Activated T-cell treated with anti-CD3 and anti-CD28 coated beads, Interleukin-2, amount 50 U/mL, for 72 hours (primary cell): ENCODE measurements at places on chromosomes 4 and X. TPM values are rescaled to one million over a fixed set of nuclear protein-coding genes. Genes with fewer than 3 reads are reported as not detected.

CSN2 gene
- not detected for total RNA-seq

GRCh38 chr4:138269175-138269574, 27.0 kb upstream of the SLC7A11 start:
- no peak for DNase-seq
- no peaks in the 10 kb centered on the region for H3K4me1 ChIP-seq
- no peak overlapping the region for H3K4me3 ChIP-seq
- no peaks in the 10 kb centered on the region for H3K36me3 ChIP-seq

HSD17B11 gene
- total RNA-seq, result 19.7 TPM

DNA sequence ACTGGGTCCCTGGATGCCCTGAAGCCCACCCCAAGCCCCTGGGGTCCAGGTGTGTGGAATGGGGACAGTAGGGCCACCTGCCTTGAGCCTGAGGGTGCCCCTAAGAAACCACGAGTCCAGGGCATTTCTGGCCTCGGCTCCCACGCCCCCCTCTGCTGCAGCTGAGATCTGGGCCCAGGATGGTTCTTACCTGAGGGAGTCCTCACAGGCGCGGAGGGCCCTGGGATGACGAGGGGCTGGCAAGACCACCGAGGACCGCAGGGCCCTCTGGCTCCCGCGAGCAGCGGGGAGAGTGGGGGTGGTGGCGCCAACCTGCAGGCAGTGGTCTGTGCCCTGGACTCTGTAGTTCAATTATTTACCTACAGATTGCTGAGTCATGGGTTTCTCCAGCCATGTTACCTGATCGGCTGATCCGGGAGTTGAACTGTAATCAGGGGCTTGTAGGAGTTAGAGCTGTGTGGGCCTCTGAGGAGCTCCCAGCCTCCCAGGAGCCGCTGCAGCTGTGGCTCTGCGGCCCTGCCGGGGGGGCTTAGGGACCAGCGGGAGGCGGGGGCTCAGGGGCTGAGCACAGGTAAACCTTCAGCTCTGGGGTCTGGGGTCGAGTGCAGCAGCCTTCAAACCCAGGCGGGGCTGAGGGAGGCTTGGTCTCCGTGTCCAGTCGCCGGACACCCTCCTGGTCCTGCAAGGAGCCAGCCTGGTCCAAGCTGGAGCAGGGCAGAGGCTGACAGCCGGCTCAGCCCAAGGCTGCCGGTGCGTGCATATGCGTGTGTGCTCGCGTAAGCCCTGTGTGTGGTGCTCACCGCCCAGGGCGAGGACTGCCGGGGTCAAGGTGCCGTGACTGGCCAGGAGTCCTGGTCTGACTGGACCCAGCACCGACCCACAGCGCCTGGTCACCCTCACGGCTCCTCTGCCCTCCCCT, at the start of gene SLC26A1:
TSS of gene SLC26A1 (minus strand) at position 294 of the 919 bp plus-strand sequence. CDS start 1,701 bp downstream, outside the sequence.
- no peak for DNase-seq
- H3K27ac ChIP-seq, result no peak within 1 kb of the TSS
- peaks cover 12% of the 10 kb centered on the region for H3K27me3 ChIP-seq
- no peaks in the 10 kb centered on the region for H3K36me3 ChIP-seq
- no peak within 1 kb of the TSS for H3K4me3 ChIP-seq
- no peaks in the 10 kb centered on the region for H3K4me1 ChIP-seq

- H3K27ac ChIP-seq, result no peak overlapping the region
- H3K27me3 ChIP-seq, result no peaks in the 10 kb centered on the region
- H3K36me3 ChIP-seq, result no peaks in the 10 kb centered on the region
These were observed 101.6 kb upstream of the PPARGC1A start for GRCh38 chr4:23991444-23991843.
